ENCODE measurements at places on chromosomes 13 and 19. TPM values are rescaled to one million over a fixed set of nuclear protein-coding genes. Genes with fewer than 3 reads are reported as not detected.

Gene PROZ
- total RNA-seq = not detected

Gene PCDH17
- 0.26 TPM for total RNA-seq

Gene CYP2S1
- 8.5 TPM for total RNA-seq

Gene KIR2DL4
- total RNA-seq = not detected

Gene FCAR
- total RNA-seq = not detected

Gene MAB21L1
- total RNA-seq = not detected

Gene GAPDHS
- not detected for total RNA-seq

Gene RGS9BP
- total RNA-seq = 1.3 TPM

DNA sequence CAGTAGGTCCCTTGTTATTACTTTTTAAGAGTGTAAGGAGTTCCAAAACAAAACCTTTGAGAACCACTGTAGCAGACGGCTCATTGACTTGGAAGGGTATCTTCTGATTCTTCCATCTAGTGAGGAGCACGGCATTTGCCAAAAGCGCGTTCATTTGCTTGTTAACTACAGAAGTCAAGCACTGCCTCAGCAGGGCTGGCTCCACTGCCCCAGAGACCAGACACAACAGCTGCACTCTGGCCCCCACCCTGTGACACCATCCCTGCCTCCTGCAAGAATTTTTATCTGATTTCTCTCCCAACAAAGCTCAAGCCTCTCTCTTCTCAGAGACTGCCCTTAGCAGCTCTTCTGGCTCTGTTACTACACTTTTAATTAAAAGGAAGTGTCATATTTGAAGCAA lies 20.7 kb upstream of the XPO4 start:
- no peak overlapping the region for H3K27ac ChIP-seq
- H3K36me3 ChIP-seq = no peaks in the 10 kb centered on the region
- H3K4me3 ChIP-seq = no peak overlapping the region

DNA sequence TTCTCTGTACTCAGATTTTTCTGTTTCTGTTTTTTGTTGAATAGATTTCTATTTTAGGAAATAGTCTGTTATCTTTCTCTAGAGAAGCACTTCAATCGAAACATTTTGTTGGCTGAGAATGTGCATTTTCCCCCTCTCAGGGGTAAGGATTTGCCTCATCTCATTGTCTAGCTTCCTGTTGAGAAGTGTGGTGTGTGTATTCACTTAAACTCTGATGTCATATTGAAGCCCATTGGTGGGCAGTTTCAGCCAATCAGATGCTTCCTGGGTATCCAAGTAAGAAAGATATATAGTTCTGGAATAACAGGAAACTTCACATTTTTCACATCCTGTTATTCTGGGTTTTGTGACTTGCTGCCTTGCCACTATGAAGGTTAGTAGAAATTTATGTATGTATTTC lies 87.6 kb downstream of the ARHGEF7 start:
- no peaks in the 10 kb centered on the region for H3K36me3 ChIP-seq
- no peaks in the 10 kb centered on the region for H3K27me3 ChIP-seq
- H3K27ac ChIP-seq = no peak overlapping the region
- H3K4me1 ChIP-seq = no peaks in the 10 kb centered on the region
- no peak overlapping the region for H3K4me3 ChIP-seq

- no peak overlapping the region for H3K27ac ChIP-seq
- no peak for DNase-seq
Observed at GRCh38 chr13:44762911-44763310, 186.8 kb upstream of the TSC22D1 start.

GRCh38 chr19:2503521-2504109 lies 27.7 kb downstream of the GADD45B start:
- no peak overlapping the region for H3K4me3 ChIP-seq
- peak overlapping the region; percentile 25 for H3K27ac ChIP-seq
- H3K36me3 ChIP-seq = no peaks in the 10 kb centered on the region
- no peak for DNase-seq
- H3K4me1 ChIP-seq = peaks cover 17% of the 10 kb centered on the region

GRCh38 chr19:17610384-17610783 lies 54.9 kb downstream of the COLGALT1 start:
- H3K27ac ChIP-seq = no peak overlapping the region
- no peaks in the 10 kb centered on the region for H3K36me3 ChIP-seq
- no peak for DNase-seq
- no peaks in the 10 kb centered on the region for H3K4me1 ChIP-seq
- no peaks in the 10 kb centered on the region for H3K27me3 ChIP-seq
- H3K4me3 ChIP-seq = no peak overlapping the region

DNA sequence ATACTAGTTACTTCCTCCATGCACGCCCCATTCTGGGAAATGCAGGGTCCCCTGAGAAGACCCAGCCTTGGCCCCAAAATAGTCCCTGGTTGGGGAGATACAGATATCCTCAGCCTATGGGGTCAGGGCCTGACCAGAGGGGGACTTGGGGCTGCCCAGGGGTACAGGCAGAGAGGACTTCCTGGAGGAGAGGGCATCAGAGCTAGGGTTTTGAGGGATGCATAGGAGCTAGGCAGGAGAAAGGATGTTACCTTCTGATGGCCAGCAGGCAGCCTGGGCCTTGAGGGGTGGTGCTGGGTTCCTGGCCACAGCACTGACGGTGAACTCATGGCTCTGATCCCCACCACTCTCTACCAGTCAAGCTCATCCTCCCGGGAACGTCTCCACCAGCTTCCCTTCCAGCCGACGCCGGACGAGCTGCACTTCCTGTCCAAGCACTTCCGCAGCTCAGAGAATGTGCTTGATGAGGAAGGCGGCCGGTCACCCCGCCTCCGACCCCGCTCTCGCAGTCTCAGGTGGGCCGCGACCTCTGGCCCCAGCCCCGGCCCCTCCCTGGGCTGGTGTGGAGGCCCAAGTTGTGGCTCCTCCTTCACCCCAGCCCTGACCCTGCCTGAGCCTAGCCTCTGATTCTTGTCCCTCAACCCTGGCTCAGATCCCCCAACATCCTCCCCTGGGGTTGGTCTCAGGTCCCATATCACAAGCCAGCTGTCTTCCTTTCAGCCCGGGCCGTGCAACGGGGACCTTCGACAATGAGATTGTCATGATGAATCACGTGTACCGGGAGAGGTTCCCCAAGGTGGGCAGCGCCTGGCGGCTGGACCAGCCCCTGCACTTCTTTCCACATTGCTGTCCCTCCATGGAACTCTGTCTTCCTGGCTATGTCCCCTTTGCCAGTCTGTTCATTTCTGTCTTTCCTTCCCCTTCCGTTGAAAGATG lies 25.6 kb downstream of the MAST3 start:
- DNase-seq = no peak
- H3K27me3 ChIP-seq = no peaks in the 10 kb centered on the region
- no peaks in the 10 kb centered on the region for H3K36me3 ChIP-seq
- no peak overlapping the region for H3K27ac ChIP-seq

DNA sequence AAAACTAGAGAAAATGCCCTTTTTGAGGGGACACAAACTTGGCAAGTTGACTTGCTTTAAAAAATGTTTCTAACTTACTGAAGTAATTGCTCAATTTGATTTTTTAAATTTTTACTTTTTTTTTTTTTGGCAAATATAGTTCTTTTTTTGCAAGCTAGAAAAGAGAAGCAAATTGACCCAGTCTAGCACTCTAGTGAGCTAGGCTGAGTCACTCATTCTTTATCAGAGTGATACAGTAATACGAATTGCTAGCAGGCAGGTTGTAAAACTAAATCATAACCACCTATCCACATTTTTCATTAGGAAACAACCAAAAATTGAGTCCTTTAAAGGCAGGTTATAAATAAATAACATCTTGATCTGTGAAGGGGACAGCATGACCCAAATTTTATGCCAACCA lies 51.9 kb upstream of the C1QTNF9 start:
- H3K4me1 ChIP-seq = no peaks in the 10 kb centered on the region
- no peak for DNase-seq
- H3K27me3 ChIP-seq = no peaks in the 10 kb centered on the region
- H3K36me3 ChIP-seq = no peaks in the 10 kb centered on the region
- H3K4me3 ChIP-seq = no peak overlapping the region

DNA sequence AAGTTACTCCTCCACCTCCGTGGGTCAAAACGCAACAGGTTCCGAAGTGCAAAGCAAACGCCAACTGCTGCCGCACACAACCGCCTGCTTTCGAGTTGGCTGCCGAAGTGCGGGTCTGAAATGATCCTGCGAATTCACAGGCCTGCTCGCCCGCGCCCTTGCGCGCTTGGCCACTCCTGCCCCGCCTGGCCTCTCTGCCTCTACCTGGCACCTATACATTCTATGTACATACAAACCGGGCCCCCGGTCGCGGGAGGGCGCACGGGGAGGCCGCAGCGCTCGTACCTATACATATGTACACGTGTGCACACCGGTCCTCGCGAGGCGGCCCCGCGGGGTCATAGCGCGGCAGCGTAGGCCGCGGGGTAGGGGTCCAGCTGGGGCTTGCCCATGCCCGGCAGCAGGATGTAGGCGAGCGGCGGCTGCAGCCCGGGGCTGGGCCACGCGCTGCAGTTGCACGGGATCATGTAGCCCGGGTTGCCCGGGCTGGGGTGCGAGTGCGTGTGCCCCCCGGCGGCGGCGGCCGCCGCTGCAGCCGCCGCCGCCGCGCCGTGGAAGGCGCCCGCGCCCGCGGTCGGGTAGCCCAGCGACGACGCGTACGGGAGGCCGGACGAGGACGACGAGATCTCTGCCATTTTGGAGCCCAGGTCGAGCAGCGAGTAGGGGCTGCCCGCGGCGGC lies 1.3 kb downstream of the SOX21 start:
- no peak overlapping the region for H3K27ac ChIP-seq
- no peaks in the 10 kb centered on the region for H3K36me3 ChIP-seq
- peak overlapping the region; percentile 48 for H3K4me3 ChIP-seq

DNA sequence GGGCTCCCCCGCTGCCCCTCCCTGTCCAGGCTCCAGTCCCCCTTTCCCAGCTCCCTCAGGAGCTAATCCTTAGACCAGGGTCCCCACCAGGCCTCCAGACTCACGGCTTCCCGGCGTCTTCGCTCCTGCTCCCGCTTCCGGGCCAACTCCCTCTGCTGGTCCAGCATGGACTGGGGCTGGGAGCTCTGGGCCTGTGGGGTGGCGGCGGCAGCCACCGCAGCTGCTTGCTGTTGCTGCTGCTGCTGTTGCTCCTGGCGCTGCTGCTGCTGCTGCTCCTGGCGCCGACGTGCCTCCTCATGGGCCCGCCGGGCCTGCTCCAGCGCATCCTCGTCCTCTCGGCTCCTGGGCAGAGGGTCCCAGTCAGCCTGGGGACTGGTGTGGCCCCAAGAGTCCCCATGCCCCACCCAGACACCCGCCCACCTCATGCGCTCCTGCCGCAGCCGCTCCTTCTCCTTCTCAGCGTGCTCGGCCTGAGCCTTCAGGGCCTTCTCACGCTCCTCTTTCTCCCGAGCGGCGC lies 6.4 kb upstream of the EPHX3 start:
- H3K4me1 ChIP-seq = no peaks in the 10 kb centered on the region
- no peak overlapping the region for H3K4me3 ChIP-seq
- H3K27ac ChIP-seq = no peak overlapping the region
- no peak for DNase-seq
- H3K27me3 ChIP-seq = no peaks in the 10 kb centered on the region

DNA sequence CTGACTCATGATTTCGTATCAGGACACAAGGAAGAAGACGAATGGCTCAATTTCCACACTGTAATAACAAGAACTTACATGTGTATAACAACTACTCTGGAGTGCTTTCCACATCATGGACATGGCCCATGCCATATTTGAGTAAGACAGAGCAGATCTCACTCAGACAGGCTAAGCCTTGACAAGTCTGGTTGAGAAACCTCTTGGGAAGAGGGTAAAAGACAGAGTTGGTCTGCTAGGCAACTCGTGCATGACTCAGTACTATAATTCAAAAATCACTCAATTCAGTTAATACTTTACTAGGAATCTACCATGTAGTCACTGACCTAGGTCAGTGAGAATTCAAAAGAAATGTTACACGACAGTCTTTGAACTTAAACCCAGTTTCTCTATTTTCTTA lies 5.7 kb upstream of the THSD1 start:
- H3K36me3 ChIP-seq = peaks cover 7% of the 10 kb centered on the region
- DNase-seq = no peak
- no peak overlapping the region for H3K4me3 ChIP-seq
- no peak overlapping the region for H3K27ac ChIP-seq
- H3K4me1 ChIP-seq = no peaks in the 10 kb centered on the region

- no peaks in the 10 kb centered on the region for H3K36me3 ChIP-seq
- H3K27me3 ChIP-seq = no peaks in the 10 kb centered on the region
- H3K4me3 ChIP-seq = no peak overlapping the region
Observed at GRCh38 chr13:41696163-41697003, 239.0 kb downstream of the RGCC start.

DNA sequence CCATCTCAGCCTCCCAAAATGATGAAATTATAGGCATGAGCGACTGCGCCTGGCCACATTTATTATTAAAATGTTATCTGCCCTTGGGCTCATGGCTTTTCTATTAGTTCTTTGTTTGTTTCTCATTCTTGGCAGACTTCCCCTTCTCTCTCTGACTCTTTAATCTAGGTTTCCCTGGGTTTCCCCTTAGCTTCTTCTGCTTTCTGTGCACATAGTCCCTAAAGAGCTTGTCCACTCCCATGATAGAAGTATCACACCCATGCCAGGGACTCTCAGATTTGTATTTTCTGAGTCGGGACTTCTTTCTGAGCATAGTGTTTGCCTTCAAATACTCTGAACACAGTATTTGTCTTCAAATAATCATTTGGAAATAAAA lies 38.6 kb upstream of the ITM2B start:
- no peaks in the 10 kb centered on the region for H3K36me3 ChIP-seq
- H3K4me1 ChIP-seq = no peaks in the 10 kb centered on the region
- H3K4me3 ChIP-seq = no peak overlapping the region
- no peak for DNase-seq

- H3K27me3 ChIP-seq = no peaks in the 10 kb centered on the region
- no peak overlapping the region for H3K4me3 ChIP-seq
- H3K36me3 ChIP-seq = no peaks in the 10 kb centered on the region
- no peak overlapping the region for H3K27ac ChIP-seq
Observed at GRCh38 chr13:101514695-101515275, 62.3 kb downstream of the ITGBL1 start.

DNA sequence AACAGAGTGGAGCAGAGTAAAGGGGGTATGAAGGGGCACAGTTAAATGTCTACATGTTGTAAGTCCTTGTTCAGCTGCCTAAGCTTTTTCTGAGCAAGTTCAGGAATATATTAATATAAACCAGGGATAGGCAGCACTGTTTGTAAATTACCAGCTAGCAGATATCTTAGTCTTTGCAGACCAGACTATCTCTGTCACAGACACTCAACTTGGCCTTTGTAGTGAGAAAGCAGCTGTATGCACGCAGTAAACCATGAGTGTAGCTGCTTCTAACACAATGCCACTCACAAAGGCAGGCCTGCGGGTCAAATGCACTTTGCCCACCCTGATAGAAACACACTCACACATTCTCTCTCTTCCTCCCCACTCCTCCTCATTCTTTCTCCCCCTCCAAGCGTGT lies 1016.9 kb downstream of the UQCRFS1 start:
- H3K4me1 ChIP-seq = no peaks in the 10 kb centered on the region
- no peak overlapping the region for H3K4me3 ChIP-seq
- no peaks in the 10 kb centered on the region for H3K36me3 ChIP-seq
- no peak for DNase-seq
- H3K27me3 ChIP-seq = no peaks in the 10 kb centered on the region

- no peaks in the 10 kb centered on the region for H3K4me1 ChIP-seq
- no peaks in the 10 kb centered on the region for H3K36me3 ChIP-seq
- H3K4me3 ChIP-seq = no peak overlapping the region
- H3K27me3 ChIP-seq = no peaks in the 10 kb centered on the region
Observed at GRCh38 chr19:55435020-55435419, 8.1 kb downstream of the SHISA7 start.

Data from Panc1 (cell line).